Cerebellum (tissue), 4 donors: ENCODE measurements at places on chromosomes 13 and 19. TPM values are rescaled to one million over a fixed set of nuclear protein-coding genes. Genes with fewer than 3 reads are reported as not detected.
A peak's percentile ranks its signal among the peaks of the same experiment; 100 is the strongest.

DNA sequence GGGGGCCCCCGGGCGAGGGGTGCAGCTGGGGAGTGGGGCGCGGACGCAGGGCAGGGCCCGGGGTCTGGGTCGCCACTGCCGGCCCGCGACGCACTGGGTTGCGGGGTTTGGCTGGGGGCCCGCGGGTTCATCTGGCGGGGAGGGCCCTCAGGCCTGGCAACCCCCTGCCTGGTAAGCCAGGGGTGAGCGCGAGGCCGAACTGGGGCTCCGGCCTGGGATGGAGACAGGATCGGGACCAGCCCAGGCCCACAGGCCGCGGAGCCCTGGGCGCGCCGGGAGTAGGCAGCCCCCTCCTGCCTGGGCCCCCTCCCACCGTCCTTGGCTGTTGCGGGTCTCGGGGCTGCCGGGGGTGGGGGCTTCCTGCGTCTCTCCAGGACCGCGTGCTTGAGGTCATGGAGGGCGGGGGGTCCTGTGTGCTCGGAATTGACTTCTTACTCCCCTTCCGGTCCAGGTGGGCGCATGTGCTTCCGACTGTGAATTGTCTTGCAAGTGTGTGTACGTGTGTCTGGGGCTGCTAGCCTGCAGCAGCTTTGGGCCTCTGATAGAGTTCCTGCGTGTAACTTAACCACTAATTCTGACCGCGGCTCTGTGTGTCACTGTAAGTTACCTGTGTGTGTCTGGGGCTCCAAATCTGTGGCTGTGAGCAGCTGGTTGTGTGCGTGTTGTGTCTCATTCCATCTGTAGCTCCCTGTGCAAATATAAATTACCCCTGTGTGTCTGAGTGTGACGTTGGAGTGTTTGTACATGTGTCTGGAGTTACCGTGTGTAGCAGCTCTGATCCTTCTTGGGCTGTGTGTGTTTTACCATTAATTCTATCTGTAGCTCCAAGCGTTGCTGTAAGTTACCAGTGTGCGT lies 751 bp downstream of the GRAMD1A start:
- DNase-seq: peak; percentile 28

DNA sequence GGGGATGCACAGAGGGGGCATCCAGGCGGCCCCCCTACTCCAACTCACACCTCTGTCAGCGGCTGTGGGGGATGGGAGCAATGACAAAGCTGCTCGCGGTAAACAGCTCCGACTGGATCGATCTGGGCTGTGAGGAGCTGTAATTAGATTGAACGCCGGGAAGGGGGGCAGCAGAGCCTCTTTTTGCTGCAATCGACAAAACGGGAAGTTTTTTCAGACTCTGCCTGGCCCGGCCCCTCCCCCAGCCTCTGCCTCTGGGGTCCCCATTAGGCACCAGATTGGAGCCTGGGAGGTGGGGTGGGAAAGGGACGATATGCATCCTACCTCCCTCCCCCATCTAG lies 16.3 kb downstream of the ONECUT3 start:
- no peak for DNase-seq

HCN2 gene
- 7.3 TPM for total RNA-seq

DNA sequence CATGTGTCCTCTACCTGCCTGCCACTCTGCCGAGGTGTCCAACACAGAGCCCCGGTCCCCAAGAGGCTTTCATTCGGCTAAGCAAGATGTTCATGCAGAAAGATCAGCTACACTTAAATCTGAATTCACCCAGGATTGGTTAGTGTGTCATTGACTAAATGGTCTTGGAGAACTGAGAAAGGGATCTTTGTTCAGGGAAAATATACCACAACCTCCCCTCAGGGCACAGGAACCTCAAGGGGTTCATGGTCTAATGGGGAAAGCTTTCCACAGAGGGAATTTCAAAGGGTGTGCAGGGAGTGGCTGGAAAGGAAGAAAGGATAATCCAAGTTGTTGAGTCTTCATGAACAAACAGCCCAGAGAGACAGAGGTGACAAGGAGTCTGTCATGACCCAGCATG lies 14.4 kb upstream of the POP4 start:
- DNase-seq: no peak

OVOL3 gene
- total RNA-seq: not detected

DNA sequence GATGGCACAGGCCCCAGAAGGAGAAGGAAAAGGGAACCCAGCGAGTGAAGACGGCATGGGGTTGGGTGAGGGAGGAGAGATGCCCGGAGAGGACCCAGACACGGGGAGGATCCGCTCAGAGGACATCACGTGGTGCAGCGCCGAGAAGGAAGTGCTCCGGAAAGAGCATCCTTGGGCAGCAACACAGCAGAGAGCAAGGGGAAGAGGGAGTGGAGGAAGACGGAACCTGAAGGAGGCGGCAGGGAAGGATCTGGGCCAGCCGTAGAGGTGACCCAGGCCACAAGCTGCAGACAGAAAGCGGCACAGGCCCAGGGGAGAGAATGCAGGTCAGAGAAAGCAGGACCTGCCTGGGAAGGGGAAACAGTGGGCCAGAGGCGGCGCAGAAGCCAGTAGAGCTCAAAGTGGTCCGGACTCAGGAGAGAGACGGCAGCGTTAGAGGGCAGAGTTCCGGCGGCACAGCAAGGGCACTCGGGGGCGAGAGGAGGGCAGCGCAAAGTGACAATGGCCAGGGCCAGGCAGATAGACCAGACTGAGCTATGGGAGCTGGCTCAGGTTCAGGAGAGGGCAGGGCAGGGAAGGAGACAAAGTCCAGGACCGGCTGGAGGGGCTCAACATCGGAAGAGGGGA lies 1.1 kb downstream of the PPP1R12C start:
- peak; percentile 84 for DNase-seq

- no peak for DNase-seq
Measured at GRCh38 chr13:49297338-49297737, 49.6 kb downstream of the CDADC1 start.

GRCh38 chr19:4506449-4507149 lies 11.7 kb downstream of the PLIN4 start:
- DNase-seq: no peak

GRCh38 chr19:34049944-34050343 lies 122.4 kb upstream of the LSM14A start:
- DNase-seq: no peak

- DNase-seq: no peak
Measured at GRCh38 chr13:37127691-37128241, 22.3 kb upstream of the CSNK1A1L start.

GRCh38 chr13:85536706-85537105 lies 262.5 kb downstream of the SLITRK6 start:
- DNase-seq: no peak

DNA sequence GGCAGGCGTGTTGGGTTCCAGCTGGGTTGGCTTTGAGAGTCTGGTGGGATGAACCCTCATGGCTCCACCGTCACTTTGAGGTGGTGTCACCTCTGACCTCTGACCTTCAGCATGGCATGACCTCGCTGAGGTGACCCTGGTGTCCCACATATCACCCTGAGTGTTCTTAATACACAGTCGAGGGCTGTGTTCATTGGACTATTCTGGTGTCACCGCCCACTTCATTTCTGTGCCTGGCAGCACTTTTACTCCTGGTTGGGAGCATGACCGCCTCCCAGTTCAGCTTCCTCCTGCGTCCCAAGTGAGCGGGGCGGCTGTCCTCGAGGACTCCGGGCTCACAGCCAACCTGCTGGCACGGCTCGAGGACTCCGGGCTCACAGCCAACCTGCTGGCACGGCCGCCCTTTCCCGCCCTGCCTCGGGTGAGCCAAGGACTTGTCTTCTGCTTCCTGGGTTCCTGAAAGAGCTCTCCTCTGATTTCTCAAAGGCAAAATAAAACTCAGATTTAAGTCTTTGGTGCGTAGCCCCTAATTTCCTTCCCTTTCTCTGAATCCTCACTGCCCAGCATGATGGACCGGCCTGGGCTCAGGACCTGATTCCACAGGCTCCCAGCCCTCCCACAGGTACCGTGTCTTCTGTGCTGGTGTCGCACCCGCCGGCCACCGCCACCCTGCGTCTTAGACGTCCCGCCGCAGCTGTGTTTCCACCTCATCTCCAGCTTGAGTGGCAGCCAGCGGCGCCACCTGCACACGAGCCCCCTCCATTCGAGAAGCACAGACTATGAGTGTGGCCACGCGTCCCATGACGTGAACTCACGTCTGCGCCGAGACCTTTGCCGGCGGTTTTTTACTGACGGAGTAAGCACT lies 10.4 kb downstream of the ATP4B start:
- peak; percentile 86 for DNase-seq

DNA sequence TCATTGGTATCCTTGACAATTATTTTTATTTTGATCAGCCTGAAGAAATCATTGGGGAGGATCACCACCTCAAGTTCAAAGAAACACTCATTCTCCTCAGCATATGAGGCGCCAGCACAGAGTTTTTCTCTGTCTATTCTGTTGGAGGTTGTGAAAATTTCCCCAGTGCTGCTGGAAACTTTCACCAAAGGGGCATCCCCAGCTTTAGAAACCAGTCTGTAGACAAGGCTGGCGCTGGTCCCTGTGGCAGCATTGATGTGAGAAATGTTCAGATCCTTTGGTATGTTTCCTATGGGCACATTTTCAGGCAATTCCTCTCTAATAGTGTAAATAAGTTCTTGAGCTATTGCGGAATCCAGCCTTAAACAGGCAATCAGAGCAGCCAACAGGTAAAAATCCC lies 2.1 kb downstream of the PCDH9 start:
- DNase-seq: no peak

PEX11G gene
- 1.4 TPM for total RNA-seq

GADD45GIP1 gene
- 7.2 TPM for total RNA-seq

CDC34 gene
- 35.7 TPM for total RNA-seq

GRCh38 chr19:42048992-42049391 lies 21.0 kb downstream of the GRIK5 start:
- no peak for DNase-seq

DNA sequence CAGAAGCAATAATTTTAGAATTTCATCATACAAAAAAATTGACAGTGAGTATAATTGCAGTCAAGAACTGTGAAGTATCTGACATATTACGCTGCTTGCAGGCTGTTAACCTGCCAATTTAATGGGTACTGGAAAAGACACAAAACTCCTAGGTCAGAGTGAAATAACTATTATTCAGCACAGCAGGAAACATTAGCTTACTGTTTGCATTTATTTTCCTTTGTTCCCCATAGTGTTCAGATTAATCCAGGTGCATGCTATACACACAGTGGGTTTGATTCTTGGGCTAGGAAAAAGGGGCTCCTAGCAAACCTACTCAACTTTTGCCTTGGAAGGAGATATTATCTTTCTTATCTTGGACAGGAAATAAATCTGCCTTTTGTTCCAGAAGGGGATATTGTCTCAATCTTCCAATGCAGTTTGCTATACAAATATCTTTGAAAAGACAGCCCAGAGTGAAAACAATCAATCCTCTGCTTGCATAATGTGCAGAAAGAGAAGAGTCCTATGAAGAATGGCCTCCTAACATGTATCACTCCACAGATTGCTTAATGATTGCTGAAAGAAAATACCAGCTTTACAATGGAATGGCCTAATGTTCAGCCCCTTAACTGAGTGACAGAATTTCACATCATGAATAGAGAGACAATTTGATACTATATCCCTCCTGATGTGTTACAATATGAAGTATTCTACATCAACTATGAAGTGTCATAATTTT lies 443.4 kb downstream of the TBC1D4 start:
- no peak for DNase-seq

GRCh38 chr19:32876236-32876918 lies 6.8 kb upstream of the SLC7A9 start:
- DNase-seq: no peak

IGSF23 gene
- total RNA-seq: not detected

PODNL1 gene
- total RNA-seq: 0.45 TPM

GRCh38 chr19:30345686-30346085 lies 26.5 kb upstream of the ZNF536 start:
- no peak for DNase-seq

GRCh38 chr13:113918580-113918979 lies 54.7 kb upstream of the GAS6 start:
- no peak for DNase-seq

MADCAM1 gene
- total RNA-seq: 2.7 TPM

IRGC gene
- total RNA-seq: not detected

DNA sequence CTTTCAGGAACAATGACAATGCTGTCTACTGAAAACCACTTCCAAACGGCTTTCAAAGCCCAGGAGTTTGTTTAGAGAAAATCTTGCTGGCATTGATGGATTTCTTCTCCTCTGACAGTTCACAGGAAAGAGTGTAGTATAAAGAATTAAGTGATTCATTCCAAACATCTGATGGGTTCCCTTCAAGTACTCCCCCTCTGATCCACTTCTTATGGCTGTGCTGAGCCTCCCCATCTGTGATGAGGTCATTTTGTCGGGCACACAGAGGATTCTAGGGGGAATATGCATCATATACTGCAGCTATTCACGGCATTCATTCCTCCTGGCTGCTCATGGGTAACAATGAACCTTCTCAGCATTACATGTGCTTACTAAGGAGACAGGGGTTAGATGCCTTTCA lies 107.9 kb downstream of the RGCC start:
- DNase-seq: no peak

DNA sequence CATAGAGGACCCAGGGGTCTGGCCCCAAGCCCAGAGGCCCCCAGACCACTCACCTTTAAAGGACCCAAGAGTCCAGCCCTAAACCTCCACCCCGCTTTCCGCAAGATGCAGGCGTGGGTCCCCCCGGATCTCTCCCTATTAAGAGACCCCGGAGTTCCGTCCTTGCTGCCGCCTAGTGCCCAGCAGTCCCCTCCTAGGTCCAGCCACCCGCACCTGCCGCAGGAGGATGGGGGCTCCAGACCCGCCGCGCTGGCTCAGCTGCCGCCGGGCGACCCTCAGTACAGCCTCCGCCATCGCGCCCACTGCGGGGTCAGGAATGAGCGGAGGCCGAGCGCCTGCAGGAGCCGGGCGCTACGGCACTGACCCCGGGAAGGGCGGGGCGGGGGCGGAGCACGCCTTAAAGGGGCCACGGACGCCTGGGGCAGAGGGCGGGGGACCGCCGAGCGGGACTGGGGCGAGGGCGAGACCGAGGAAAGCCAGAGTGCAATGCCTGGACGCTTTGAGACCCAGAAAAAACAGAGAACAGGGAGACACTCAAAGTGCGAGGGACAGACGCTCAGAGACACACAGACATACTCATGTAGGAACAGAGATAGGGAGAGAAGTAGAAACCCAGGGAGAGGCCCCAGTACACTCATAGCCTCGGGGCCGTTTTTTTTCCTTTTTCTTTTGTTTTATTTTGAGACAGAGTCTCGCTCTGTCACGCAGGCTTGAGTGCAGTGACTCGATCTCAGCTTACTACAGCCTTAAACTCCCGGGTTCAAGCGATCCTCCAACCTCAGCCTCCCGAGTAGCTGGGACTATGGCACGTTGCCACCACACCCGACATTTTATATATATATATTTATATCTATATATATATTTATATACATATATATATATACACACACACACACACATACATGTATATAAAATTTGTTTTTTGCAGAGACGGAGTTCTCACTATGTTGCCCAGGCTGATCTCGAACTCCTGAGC lies at the start of gene ETHE1:
Gene ETHE1, minus strand, starts transcription at position 318 of the 976 bp plus-strand sequence. Its CDS starts 24 bp downstream, at position 294.
- peak; percentile 92 for DNase-seq

DNA sequence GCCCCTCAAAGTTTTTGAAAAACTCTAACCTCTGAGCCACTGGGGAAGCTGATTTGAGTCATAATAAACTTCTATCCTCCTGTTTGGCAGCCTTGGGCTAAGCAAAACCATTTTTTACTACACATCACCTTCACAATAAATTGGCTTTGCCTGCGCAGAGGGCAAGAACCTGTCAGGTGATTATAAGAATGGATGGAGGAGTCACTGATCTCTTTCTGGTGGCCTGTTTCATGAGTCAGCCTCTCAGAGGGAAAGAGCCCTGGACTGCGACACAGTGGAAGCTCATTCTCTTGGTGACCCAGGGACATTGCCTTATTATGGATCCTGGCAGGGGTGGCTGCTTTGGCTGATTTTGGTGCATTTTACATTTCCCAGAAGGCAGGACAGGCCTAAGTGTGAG lies 17.5 kb upstream of the PSG9 start:
- no peak for DNase-seq

ARHGAP35 gene
- 79.0 TPM for total RNA-seq
